ENCODE measurements at places on chromosomes 4 and X.

DNA sequence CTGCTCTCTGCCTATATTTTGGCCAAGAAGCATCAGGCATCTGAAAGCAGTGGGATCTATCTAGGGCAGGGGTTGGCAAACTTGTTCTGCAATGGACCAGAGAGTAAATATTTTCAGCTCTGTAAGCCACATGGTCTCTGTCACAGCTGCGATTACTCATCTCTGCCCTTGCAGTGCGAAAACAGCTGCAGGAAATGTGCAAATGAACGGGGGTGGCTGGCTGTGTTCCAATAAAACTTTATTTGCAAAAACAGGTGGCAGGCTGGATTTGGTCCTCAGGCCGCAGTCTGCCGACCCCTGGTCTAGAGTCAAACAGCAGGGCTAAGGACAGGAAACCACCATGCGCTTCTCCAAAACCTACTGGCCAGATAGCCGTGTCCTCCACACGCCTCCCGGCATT is 48.6 kb downstream of the ACOX3 start:
- DNase-seq: no peak

- no peak for DNase-seq
These were observed 15.0 kb upstream of the TMEM164 start for GRCh38 chrX:109987884-109988283.

DNA sequence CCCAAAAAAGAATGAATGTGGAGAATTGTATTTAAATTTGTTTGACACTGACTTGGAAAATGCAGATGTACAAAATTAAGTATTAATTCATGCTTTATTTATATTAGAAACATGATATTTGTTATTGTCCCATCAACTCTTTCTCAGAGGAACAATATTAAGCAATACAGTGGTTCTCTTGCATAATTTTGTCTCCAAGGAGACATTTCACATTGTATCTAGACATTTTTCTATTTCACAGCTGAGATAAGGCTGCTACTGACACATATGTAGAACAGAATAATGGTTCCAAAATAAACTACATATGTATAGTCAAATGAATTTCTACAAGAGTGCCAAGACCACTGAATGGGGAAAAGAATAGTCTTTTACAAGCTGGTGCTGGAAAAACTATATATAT is 427.9 kb upstream of the SPANXN1 start:
- no peak for DNase-seq

GRCh38 chrX:10350981-10351380 is 194.2 kb downstream of the CLCN4 start:
- no peak for DNase-seq

DNA sequence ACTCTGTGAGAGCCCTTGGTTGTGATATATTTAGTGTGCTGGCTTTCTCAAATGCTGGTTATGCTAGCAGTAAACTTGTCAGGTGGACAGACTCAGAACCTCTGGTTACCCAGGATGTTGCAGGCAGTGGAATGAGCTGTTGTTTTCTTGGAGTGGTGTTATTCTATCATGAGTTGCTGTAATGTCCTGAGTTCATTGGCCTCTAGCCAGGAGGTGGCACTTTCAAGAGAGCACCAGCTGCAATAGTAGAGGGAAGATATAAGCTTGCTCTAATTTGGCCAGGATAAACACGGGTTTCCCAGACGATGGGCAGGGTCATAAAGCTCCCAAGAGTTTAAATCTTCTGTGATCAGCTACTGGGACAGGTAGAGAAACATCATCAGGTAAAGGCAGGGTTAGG is 95.0 kb upstream of the UBQLN2 start:
- no peak for DNase-seq

DNA sequence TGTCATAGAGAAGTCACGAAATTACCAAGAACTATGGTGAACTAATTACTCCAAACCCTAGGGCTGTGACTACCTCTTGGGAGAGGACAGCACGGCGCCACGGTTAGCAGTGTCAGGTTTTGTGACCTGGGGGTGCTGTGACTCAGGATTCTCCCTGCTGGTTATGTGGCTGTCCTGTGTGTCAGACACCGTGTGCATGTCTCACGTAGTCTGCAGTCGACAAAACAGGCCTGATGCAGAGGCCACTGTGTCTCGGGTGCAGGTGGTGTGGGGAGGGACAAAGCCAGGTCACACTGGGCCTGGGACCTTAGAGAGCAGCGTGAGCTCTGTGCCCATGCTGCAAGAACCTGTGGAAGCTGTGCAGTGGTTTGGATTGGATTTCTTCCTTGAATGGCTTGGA is 34.1 kb downstream of the TNIP2 start:
- DNase-seq: no peak
